ENCODE measurements at places on chromosomes 6 and 20. TPM values are rescaled to one million over a fixed set of nuclear protein-coding genes. Genes with fewer than 3 reads are reported as not detected.

CGA gene
- not detected for total RNA-seq

ADGRB3 gene
- total RNA-seq = not detected

GJA10 gene
- total RNA-seq = not detected

SIRPG gene
- 33.8 TPM for total RNA-seq

TREM2 gene
- not detected for total RNA-seq

BAG2 gene
- 13.1 TPM for total RNA-seq

SIRPA gene
- not detected for total RNA-seq

DNA sequence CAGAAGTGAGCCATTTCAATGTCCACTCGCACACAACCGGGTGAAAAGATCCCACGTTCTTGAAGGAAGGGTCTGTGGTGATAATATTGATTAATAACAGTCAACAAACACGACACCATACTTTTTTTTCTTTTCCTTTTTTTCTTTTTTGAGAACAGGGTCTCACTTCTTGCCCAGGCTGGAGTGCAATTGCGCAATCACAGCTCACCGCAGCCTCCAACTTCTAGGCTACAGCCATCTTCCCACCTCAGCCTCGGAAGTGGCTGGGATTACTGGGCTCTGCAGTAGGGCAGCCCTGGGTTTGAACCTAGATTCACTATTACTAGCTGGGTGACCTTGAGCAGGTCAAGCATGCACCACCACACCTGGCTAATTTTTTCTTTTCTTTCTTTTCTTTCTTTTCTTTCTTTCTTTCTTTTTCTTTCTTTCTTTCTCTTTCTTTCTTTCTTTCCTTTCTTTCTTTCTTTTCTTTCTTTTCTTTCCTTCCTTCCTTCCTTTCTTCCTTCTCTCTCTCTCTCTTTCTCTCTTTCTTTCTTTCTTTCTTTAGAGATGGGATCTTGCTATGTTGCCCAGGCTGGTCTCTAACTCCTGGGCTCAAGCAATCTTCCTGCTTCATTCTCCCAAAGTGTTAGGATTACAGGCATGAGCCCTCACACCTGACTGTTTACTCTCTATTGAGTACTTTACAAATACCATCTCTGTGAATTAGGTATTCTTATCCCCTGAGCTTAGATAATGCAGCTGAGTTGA is 123.9 kb downstream of the SNX5 start:
- no peak overlapping the region for H3K27ac ChIP-seq
- peaks cover 3% of the 10 kb centered on the region for H3K27me3 ChIP-seq
- H3K4me1 ChIP-seq = peaks cover 33% of the 10 kb centered on the region
- H3K4me3 ChIP-seq = no peak overlapping the region

- H3K4me3 ChIP-seq = peak overlapping the region; percentile 9
- H3K4me1 ChIP-seq = peaks cover 58% of the 10 kb centered on the region
- peak overlapping the region; percentile 57 for H3K27ac ChIP-seq
- H3K36me3 ChIP-seq = peaks cover 55% of the 10 kb centered on the region
- DNase-seq = no peak
These were observed 43.6 kb upstream of the FAM83D start for GRCh38 chr20:38882600-38882999.

DNA sequence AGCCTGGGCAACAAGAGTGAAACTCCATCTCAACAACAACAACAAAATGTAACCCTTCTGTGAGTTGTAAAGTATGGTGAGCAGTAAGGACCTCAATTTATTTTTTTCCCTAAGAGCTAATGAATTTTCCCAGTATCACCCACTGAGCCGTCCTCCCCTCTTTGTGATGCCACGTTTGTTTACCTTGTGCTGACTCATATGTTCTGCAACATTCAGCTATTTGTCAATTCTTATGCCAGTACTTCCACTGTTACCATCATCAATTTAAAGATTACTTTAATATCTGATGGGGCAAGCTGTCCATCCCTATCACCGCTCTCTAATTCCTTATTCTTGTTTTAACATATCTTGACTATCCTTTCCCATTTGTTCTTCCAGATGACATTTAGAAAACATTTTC is 37.5 kb downstream of the MAK start:
- H3K4me3 ChIP-seq = no peak overlapping the region
- H3K36me3 ChIP-seq = no peaks in the 10 kb centered on the region
- H3K27ac ChIP-seq = no peak overlapping the region

DNA sequence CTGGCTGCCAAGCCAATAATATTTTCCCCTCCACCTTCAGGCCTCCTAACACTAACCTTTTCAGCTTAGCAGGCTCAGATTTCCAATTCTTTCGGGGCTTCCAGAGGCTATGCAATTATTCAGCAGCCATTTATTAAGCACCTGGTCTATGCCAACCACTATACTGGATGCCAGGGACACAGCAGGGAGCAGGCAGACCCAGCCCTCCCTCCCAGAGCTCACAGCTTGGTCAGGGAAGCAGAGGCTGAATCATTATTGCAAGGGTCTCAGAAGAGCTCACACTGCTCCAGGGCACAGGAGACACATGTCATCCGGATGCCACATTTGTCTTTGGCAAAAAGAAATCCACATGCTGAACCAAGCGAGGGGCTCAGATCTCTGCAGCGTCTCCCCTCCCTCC is 1.3 kb downstream of the BPIFB1 start:
- no peak overlapping the region for H3K4me3 ChIP-seq
- peaks cover 7% of the 10 kb centered on the region for H3K27me3 ChIP-seq
- H3K27ac ChIP-seq = no peak overlapping the region
- H3K36me3 ChIP-seq = no peaks in the 10 kb centered on the region
- no peak for DNase-seq

DNA sequence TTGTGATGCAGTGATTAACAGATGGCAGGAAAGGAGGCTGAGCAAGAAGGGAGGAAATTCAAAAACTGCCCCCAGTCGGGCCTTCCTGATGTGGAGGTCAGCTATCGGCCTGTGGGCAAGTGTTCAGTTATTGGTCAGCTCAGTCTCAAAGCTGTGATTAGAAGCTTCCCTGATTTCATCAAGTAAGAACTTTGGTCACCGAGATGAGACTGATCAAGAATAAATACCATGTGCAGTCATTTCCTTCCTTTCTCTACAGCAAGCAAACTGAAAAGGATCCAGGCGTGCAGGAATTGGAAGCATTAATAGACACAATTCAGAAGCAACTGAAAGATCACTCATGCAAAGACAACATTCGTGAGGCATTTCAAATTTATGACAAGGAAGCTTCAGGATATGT is 69.7 kb downstream of the EFHC1 start:
- no peak overlapping the region for H3K4me3 ChIP-seq
- peaks cover 10% of the 10 kb centered on the region for H3K4me1 ChIP-seq
- H3K27me3 ChIP-seq = peaks cover 6% of the 10 kb centered on the region
- no peak overlapping the region for H3K27ac ChIP-seq
- DNase-seq = peak; percentile 35
- no peaks in the 10 kb centered on the region for H3K36me3 ChIP-seq

GRCh38 chr6:157756708-157757429 is 66.2 kb upstream of the SNX9 start:
- DNase-seq = peak; percentile 92
- no peaks in the 10 kb centered on the region for H3K36me3 ChIP-seq
- peaks cover 11% of the 10 kb centered on the region for H3K27me3 ChIP-seq
- H3K27ac ChIP-seq = peak overlapping the region; percentile 96
- H3K4me1 ChIP-seq = peaks cover 82% of the 10 kb centered on the region
- H3K4me3 ChIP-seq = peak overlapping the region; percentile 58

DNA sequence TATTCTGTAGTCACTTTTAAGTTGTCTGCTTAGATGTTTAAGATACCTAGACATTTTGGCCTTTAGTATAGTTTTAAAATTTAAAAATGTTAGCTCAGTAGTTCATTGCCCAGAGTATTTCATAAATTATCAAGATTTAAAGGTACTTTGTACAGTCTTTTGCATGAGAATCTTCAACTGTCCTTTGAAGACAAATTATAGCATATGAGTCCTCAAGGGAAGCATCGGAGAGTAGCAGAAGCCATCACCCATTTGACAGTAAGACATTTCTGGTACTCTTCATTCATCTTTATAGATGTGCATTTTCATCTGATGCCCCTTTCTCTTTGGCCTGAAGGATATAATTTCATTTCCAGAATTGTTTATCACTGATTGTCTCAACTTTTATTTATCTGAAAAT is 89.5 kb downstream of the NCOA3 start:
- H3K4me1 ChIP-seq = peaks cover 24% of the 10 kb centered on the region
- no peaks in the 10 kb centered on the region for H3K27me3 ChIP-seq
- no peak for DNase-seq
- H3K27ac ChIP-seq = peak overlapping the region; percentile 25
- peaks cover 50% of the 10 kb centered on the region for H3K36me3 ChIP-seq

- H3K27ac ChIP-seq = no peak overlapping the region
- DNase-seq = no peak
- H3K36me3 ChIP-seq = no peaks in the 10 kb centered on the region
- H3K4me3 ChIP-seq = no peak overlapping the region
- H3K4me1 ChIP-seq = no peaks in the 10 kb centered on the region
- H3K27me3 ChIP-seq = no peaks in the 10 kb centered on the region
These were observed 24.1 kb downstream of the LGSN start for GRCh38 chr6:63295553-63296194.

- no peak overlapping the region for H3K27ac ChIP-seq
- H3K4me3 ChIP-seq = no peak overlapping the region
- no peaks in the 10 kb centered on the region for H3K36me3 ChIP-seq
- no peak for DNase-seq
- H3K4me1 ChIP-seq = no peaks in the 10 kb centered on the region
These were observed 187.2 kb upstream of the KCNG1 start for GRCh38 chr20:51210084-51210483.

- no peak overlapping the region for H3K4me3 ChIP-seq
- no peak for DNase-seq
- H3K27ac ChIP-seq = no peak overlapping the region
- H3K27me3 ChIP-seq = no peaks in the 10 kb centered on the region
- H3K36me3 ChIP-seq = no peaks in the 10 kb centered on the region
- no peaks in the 10 kb centered on the region for H3K4me1 ChIP-seq
These were observed 551.2 kb downstream of the QKI start for GRCh38 chr6:163965426-163966348.

DNA sequence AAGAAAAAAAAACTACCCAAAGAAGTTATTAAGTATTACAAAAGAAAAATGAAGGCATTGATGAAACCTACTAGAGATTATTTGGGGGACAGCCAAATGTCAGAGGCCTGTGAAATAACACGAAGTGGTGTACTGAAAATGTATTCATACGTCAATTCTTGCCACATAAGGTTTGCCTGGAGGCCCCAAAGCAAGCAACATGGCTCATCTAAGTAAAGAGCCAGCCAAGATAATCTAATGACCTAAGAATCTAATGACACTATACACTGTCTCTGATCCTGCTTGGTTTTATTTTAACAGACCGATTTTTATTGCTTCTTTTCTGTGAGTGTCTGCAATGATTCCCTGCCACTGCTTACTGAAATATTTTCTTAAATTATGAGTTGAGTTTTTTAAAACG is 34.7 kb downstream of the FILIP1 start:
- H3K4me3 ChIP-seq = no peak overlapping the region
- no peaks in the 10 kb centered on the region for H3K36me3 ChIP-seq
- H3K27me3 ChIP-seq = peaks cover 2% of the 10 kb centered on the region
- DNase-seq = no peak
- no peaks in the 10 kb centered on the region for H3K4me1 ChIP-seq

GRCh38 chr6:100283285-100283684 is 181.4 kb downstream of the SIM1 start:
- peaks cover 6% of the 10 kb centered on the region for H3K27me3 ChIP-seq

DNA sequence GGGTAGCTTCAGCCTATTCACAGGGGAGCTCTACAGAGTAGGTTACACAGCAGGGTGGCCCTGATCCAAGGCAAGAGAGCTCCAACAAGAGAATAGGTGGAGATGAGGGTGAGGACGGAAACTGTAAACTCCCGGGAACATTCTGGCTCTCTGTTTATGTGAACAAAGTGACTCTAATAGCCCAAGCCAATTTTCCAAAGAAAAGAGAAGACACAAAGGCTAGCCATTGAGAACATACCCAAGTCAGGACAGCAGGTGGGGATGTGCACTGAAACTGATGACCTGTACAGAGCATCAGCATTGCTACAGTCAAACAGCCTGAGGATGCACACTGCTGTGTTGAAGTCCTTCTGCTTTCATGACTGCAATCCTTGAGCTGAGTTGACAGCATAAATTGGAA is 136.0 kb upstream of the TOP1 start:
- H3K36me3 ChIP-seq = no peaks in the 10 kb centered on the region
- H3K27me3 ChIP-seq = peaks cover 23% of the 10 kb centered on the region
- H3K4me3 ChIP-seq = no peak overlapping the region
- no peaks in the 10 kb centered on the region for H3K4me1 ChIP-seq

DNA sequence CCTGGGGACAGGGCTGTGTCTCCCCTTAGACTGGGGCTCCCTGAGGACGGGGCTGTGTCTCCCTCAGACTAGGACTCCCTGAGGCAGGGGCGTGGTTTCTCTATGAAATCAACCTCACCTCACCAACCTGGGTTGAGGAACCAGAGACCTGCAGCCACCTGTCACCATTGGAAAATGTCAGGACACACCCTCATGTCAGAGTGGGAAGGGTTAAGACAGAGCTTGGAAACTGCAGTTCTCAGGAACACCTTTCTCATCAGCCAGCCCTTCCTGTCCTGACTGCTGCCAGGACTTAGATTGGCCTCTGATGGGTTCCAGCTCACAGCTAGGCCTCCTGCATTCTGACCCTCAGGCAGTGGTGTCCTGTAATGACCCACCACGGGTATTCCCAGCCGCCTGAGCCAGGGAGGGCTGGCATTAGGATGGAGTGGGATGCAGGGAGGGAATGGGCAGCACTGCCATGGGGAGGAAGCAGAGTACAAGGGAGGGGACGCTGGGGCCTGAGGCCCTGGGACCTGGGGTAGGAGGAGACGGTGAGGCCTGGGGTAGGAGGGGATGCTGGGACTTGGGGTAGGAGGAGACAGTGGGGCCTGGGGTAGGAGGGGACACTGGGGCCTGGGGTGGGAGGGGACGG is 76.3 kb downstream of the MRPL14 start:
- H3K4me3 ChIP-seq = no peak overlapping the region
- peaks cover 15% of the 10 kb centered on the region for H3K4me1 ChIP-seq
- DNase-seq = no peak
- H3K27ac ChIP-seq = no peak overlapping the region
- no peaks in the 10 kb centered on the region for H3K27me3 ChIP-seq

GRCh38 chr20:15220778-15221565 is 883.6 kb upstream of the FLRT3 start:
- DNase-seq = no peak
- H3K4me1 ChIP-seq = no peaks in the 10 kb centered on the region

DNA sequence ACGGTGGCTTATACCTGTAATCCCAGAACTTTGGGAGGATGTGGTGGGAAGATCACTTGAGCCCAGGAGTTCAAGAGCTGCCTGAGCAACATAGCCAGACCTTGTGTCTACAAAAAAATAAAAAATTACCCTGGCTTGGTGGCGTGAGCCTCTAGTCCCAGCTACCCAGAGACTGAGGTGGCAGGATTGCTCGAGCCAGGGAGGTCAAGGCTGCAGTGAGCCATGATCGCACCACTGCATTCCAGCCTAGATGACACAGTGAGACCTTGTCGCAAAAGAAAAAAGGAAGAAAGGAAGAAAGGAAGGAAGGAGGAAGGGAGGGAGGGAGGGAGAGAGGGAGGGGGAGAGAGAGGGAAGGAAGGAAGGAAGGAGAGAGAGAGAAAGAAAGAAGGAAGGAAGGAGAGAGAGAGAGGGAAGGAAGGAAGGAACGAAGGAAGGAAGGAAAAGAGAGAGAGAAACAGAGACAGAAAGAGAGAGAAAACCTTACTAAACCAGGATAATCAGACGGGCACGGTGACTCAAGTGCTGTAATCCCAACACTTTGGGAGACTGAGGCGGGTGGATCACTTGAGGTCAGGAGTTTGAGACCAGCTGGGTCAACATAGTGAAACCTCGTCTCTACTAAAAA is 10.9 kb upstream of the PNRC1 start:
- no peaks in the 10 kb centered on the region for H3K36me3 ChIP-seq
- H3K4me3 ChIP-seq = no peak overlapping the region
- H3K4me1 ChIP-seq = no peaks in the 10 kb centered on the region
- peaks cover 8% of the 10 kb centered on the region for H3K27me3 ChIP-seq
- no peak for DNase-seq
- H3K27ac ChIP-seq = no peak overlapping the region

- no peaks in the 10 kb centered on the region for H3K4me1 ChIP-seq
- H3K36me3 ChIP-seq = no peaks in the 10 kb centered on the region
- H3K27me3 ChIP-seq = peaks cover 5% of the 10 kb centered on the region
- H3K27ac ChIP-seq = no peak overlapping the region
These were observed 218.9 kb downstream of the EYA2 start for GRCh38 chr20:47113362-47114109.

All from activated CD4-positive, alpha-beta T cell treated with anti-CD3 and anti-CD28 coated beads, Interleukin-2, amount 10 ng/mL, durations not matched to agents 24 days and 14 days (primary cell).